ENCODE measurements at places on chromosomes 1 and 21.

- DNase-seq, result no peak
Observed at GRCh38 chr21:45465105-45465504, 60.1 kb downstream of the COL18A1 start.

DNA sequence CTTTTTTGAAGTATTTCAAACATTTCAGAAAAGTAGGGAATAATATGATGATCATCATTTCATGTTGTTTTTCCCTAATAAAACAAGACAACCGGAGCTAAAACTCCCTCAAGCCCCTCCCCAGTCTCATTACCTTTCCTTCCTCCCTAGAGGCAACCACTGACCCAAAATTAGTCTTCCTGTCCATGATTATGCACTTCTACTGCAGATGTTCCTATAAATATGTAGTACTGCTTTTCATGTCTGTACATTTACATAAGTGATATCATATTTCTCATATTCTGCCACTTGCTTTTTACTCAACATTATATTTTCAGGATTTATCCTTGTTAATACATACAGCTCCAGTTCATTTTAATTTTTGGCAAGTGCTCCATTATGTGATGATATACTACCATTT, 58.7 kb upstream of the GOLT1A start:
- no peak for DNase-seq

DNA sequence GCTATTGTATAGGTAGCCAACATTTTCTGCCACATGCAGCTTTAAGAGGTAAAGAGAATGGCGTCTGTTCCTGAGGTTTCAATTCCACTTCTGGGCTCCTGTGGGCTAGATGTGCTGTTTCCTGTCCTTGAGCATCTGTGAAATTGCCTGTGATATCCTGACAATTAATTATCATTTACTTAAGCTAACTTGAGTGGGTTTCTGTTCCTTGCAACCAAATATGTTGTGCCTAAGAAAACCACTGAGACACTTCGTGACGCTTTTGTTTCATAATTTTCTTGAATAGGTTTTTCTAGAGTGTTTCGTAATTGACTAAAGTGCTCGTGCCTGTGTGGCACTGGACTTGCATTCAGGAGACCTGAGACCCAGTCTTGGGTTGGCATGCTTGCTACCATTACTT, 127.3 kb upstream of the POU3F1 start:
- DNase-seq, result peak; percentile 39

GRCh38 chr1:169896013-169896412, 2.3 kb upstream of the SCYL3 start:
- DNase-seq, result no peak

DNA sequence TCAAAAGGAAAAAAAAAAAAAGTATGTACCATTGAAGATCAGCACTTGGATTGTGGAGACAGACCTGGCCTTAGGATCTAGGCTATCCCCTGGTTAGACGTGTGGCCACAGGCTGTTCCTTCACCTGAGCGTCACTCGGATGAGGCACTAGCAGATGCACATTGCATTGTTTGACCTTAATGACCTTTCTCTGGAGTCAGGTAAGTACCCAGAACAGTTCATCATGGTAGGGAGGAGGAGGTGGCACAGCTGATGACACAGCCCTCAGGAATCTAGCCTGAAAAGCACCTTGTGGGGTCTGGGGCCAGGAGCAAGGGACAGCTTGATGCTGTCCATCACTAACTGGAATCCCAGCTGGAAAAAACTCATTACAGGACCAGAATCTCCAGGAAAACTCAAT, 21.2 kb downstream of the NECAP2 start:
- no peak for DNase-seq

GRCh38 chr1:233599542-233600073, 14.3 kb upstream of the KCNK1 start:
- no peak for DNase-seq

GRCh38 chr1:59013276-59013927, 229.6 kb upstream of the JUN start:
- no peak for DNase-seq

DNA sequence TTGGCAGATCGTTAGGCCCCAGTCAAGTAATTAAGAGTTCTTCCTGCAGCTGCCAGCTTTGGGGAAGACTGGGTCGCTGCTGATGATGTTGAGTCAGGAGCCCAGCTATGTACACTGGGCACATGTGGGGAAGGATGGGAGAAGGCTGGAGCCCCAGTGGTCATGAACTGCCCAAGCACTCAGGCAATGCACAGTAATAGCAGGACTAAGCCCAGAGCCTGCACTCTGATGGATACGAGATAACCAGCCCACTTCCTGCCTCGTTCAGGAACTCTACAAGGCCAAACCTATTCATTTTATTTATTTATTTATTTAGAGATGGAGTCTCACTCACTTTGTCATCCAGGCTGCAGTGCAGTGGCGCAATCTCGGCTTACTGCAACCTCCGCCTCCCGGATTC, 81.1 kb upstream of the BTG3 start:
- no peak for DNase-seq

Data from germinal center (tissue), 1 donor.